Thyroid gland (tissue), 4 donors: ENCODE measurements at places on chromosomes 7 and 10. TPM values are rescaled to one million over a fixed set of nuclear protein-coding genes. Genes with fewer than 3 reads are reported as not detected.

DNA sequence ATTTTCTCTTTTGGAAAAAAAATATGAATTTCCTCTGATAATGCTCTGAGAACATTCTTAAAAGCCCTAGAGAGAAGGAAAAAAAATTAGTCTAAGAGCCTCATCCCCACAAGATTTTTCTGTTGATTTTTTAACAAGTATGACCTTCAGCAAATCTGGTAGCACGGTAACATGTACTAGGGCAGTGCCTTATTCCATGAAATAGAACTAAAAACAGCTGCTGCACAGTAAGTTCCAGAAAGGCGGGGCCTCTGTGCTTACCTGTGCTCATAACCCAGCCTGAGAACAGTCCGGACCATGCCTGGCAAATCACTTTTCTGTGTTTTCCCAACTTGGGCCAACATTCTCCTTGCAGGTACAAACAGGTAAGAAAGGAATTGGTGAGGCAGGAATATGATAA is 519.1 kb upstream of the AKR1E2 start:
- no peaks in the 10 kb centered on the region for H3K27me3 ChIP-seq
- no peak overlapping the region for H3K27ac ChIP-seq
- H3K4me1 ChIP-seq, result no peaks in the 10 kb centered on the region
- DNase-seq, result peak; percentile 29
- H3K36me3 ChIP-seq, result no peaks in the 10 kb centered on the region

DNA sequence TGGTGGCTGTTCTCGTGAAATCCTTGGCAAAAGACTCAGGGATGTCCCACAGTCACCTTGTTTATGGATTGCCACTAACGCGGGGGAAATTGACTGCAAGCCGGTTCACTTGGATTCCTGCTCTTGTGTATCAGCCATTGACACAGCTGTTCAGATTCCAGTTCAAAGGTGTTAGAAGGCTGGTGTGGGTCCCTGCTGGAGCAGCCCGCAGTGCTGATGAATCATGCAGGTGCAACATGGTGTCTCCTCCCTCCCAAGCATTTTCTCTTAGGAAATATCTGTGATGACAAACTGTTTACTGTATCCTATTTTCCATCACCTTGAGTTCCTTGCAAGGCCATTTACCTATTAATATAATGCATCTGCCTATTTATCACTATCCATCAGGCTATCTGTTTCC is 170.1 kb downstream of the GATA3 start:
- H3K27me3 ChIP-seq, result no peaks in the 10 kb centered on the region
- H3K4me3 ChIP-seq, result no peak overlapping the region
- no peak for DNase-seq
- no peaks in the 10 kb centered on the region for H3K36me3 ChIP-seq
- no peak overlapping the region for H3K27ac ChIP-seq

- no peak for DNase-seq
- no peaks in the 10 kb centered on the region for H3K27me3 ChIP-seq
- no peak overlapping the region for H3K27ac ChIP-seq
- H3K4me1 ChIP-seq, result peaks cover 9% of the 10 kb centered on the region
Observed at GRCh38 chr7:387132-388022, 97.4 kb downstream of the FOXL3 start.

DNA sequence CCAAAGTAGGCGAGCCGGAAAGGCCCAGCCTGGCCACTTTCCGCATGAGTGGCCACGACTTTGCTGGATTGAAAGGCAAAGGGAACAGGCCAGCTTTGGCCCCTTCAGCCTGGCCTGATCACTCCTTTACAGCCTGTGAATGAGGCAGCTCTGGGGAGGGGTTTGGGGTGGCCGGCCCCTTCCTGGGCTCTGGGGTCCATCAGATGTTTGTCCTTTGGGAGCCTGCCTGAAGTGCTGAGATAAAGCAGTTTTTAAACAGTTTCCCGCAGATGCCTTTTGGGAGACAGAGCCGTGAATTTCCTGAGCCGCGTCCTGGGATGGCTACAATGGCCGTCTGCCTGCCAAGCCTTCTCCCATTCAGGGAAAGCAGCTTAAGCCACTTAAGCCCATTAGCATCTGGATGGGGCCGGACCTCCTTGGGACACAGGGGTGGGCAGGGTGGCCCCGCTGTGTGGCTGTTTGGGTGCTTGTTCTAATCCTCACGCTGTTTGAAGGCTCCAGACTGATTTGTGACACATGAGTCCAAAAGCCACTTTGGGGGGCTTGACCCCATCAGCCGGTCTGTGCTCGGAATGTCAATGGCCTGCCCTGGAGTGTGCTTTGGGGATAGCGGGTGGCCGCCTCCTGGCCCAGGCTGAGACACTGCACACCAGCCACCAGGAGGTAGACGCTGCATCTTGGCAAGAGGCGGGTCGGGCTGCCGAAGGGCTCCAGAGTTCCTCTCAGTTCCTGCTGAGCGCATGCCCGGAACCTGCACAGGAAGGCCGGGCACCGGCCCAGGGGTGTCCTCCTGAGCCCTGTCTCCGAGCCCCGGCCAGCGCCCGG is 38.9 kb downstream of the NKX6-2 start:
- peak overlapping the region; percentile 91 for H3K27ac ChIP-seq
- H3K4me1 ChIP-seq, result peaks cover 42% of the 10 kb centered on the region
- H3K36me3 ChIP-seq, result no peaks in the 10 kb centered on the region
- no peaks in the 10 kb centered on the region for H3K27me3 ChIP-seq
- peak; percentile 96 for DNase-seq
- no peak overlapping the region for H3K4me3 ChIP-seq

- no peaks in the 10 kb centered on the region for H3K27me3 ChIP-seq
- peaks cover 1% of the 10 kb centered on the region for H3K4me1 ChIP-seq
- no peak overlapping the region for H3K4me3 ChIP-seq
- H3K36me3 ChIP-seq, result no peaks in the 10 kb centered on the region
- H3K27ac ChIP-seq, result no peak overlapping the region
Observed at GRCh38 chr7:27967639-27968038, 213.0 kb downstream of the JAZF1 start.

DNA sequence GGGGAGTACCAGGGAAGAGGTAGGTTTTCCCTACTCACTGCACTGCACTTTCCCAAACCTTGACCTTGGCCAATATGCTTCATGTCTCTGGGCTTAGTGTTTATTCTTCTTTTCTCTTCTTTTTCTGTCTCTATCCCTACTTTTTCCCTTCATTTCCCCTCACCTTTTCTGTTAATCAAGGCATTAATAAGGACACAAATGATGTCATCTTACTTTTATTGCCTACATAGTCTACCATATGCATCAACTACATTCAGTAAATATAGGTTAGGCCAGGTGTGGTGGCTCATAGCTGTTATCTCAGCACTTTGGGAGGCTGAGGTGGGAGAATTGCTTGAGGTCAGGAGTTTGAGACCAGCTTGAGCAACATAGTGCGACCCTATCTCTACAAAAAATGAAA is 13.0 kb upstream of the ZNF503 start:
- H3K4me3 ChIP-seq, result no peak overlapping the region
- H3K27ac ChIP-seq, result no peak overlapping the region
- no peak for DNase-seq
- no peaks in the 10 kb centered on the region for H3K4me1 ChIP-seq
- no peaks in the 10 kb centered on the region for H3K36me3 ChIP-seq

PGAM2 gene
- 5.9 TPM for total RNA-seq

GNGT1 gene
- total RNA-seq, result not detected

DNA sequence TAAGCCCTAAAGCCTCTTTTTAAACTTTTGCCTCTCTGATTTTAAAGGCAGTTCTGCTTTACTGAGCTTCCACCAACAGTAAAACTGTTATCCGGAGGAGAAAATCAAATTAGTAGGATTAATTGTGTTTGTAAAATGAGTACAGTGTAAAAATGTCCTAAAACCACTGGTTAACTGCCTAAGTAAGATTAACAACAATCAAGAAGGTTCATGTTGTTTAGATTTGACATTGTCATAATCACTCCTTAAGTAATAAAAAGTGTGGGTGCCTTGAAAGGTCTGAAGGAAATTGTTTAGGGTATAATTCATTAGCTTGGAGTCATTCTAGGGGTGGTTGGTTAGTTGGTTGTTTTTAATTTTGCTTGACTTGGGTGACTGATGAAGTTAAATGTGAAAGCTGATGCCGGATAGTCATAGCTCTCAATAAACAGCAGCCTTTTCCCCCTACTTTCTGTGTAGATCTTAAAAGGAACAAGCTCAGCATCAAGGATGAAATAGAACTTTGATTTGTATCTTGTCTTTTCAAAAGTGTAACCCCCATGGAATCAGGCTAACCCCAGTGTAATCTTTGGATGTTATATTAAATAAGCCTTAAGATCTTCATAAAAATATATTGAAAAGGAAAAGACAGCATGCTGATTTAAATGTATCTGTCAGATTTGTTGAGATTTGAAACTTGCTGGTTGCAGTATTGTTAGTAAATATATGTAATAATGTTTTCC is 148.3 kb downstream of the ARID5B start:
- no peak for DNase-seq
- peak overlapping the region; percentile 89 for H3K27ac ChIP-seq
- peak overlapping the region; percentile 6 for H3K4me3 ChIP-seq
- peaks cover 11% of the 10 kb centered on the region for H3K4me1 ChIP-seq

- no peaks in the 10 kb centered on the region for H3K36me3 ChIP-seq
- peak; percentile 54 for DNase-seq
- no peak overlapping the region for H3K4me3 ChIP-seq
- no peaks in the 10 kb centered on the region for H3K27me3 ChIP-seq
Observed at GRCh38 chr7:123769371-123769770, 20.6 kb upstream of the WASL start.

SCD gene
- total RNA-seq, result 2.2 TPM

DNA sequence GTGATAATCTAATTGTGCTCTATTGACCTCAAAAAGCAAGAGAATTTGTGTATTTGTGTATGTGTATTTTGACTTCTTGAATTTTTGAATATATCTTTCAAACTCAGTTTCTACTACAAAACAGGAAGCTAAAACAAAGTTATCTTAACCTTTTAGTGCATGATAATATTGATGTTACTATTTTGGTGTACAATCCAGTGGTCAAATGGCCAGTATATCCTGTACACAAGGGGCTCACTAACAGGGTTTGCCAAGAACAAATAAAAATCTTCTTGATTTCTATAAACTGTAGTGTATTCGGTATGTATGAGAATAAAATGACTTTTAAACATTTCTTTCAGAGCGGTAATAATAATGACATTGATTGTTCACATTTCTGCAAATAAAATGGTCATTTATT is 69.6 kb downstream of the FOXP2 start:
- no peak overlapping the region for H3K27ac ChIP-seq
- no peak overlapping the region for H3K4me3 ChIP-seq
- no peak for DNase-seq
- no peaks in the 10 kb centered on the region for H3K27me3 ChIP-seq

GLI3 gene
- 10.1 TPM for total RNA-seq

- no peak for DNase-seq
- no peaks in the 10 kb centered on the region for H3K4me1 ChIP-seq
- no peaks in the 10 kb centered on the region for H3K27me3 ChIP-seq
Observed at GRCh38 chr10:110336111-110336721, 31.5 kb upstream of the SMNDC1 start.

R3HCC1L gene
- total RNA-seq, result 18.9 TPM

- DNase-seq, result no peak
- H3K4me3 ChIP-seq, result no peak overlapping the region
- H3K4me1 ChIP-seq, result peaks cover 13% of the 10 kb centered on the region
- no peak overlapping the region for H3K27ac ChIP-seq
- H3K27me3 ChIP-seq, result peaks cover 40% of the 10 kb centered on the region
- H3K36me3 ChIP-seq, result no peaks in the 10 kb centered on the region
Observed at GRCh38 chr10:117139581-117140524, 1.8 kb upstream of the VAX1 start.

RTKN2 gene
- total RNA-seq, result 1.2 TPM

DNA sequence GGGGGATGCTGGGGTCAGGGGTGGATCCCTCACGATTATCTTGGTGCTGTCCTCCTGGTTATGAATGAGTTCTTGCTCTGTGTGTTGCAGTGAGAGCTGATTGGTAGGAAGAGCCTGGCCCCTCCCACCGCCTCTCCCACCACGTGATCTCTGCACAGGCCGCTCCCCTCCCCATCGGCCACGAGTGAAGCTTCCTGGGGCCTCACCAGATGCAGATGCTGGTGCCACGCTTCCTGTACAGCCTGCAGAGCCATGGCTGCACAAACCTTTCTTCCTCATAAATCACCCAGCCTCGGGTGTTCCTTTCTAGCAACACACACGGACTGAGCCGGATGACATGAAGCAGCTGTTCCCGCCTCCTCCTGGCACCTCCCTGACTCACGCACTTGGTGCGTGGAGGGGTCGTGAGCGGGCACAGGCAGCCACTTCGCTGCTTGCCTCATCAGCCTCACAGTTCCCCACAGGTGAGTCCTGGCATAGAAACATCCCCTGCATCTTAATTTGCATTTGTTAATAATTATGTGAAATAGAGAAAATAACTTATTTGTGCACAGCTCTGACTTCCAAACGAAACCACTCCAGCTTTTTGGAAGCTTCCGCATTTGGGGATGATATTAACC is 210.8 kb downstream of the ADARB2 start:
- no peak overlapping the region for H3K27ac ChIP-seq
- H3K4me1 ChIP-seq, result no peaks in the 10 kb centered on the region
- H3K36me3 ChIP-seq, result no peaks in the 10 kb centered on the region
- DNase-seq, result no peak

GRCh38 chr10:53786236-53786900 is 1013.8 kb upstream of the MBL2 start:
- H3K36me3 ChIP-seq, result no peaks in the 10 kb centered on the region
- no peak for DNase-seq
- H3K27me3 ChIP-seq, result no peaks in the 10 kb centered on the region

DNA sequence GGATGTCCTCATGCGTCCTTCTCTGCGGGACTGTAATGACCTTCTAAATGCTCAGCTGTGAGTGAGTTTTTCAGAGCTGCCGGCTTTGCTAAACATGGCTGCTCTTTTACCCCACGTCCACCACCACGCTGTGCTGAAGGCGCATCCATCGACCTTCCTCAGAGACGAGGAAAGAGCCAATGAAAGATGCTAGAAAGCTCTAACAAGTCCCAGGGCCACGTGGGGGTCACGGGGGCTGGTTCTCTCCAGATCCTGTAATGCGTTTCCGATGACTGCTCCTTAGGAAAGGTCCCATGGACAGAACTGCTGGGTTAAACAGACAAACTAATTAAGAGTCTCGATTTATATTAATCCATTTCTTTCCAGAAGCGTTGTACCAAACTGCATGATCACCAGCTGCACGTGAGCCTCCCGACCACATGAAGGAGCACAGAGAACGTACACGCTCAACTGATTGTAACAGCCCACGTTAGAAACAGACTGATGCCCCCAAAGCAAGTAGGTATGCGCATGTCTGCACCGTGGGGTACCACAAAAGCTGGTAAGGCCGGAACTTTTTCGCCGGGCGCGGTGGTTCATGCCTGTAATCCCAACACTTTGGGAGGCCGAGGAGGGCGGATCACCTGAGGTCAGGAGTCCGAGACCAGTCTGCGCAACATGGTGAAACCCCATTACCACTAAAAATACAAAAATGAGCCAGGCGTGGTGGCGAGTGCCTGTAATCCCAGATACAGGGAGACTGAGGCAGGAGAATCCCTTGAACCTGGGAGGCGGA is 109.6 kb downstream of the TCERG1L start:
- H3K27me3 ChIP-seq, result no peaks in the 10 kb centered on the region
- H3K36me3 ChIP-seq, result no peaks in the 10 kb centered on the region
- H3K27ac ChIP-seq, result no peak overlapping the region
- H3K4me1 ChIP-seq, result peaks cover 34% of the 10 kb centered on the region
- no peak for DNase-seq

MBL2 gene
- total RNA-seq, result not detected
